ENCODE measurements at places on chromosomes 12 and 14.
A peak's percentile ranks its signal among the peaks of the same experiment; 100 is the strongest.

DNA sequence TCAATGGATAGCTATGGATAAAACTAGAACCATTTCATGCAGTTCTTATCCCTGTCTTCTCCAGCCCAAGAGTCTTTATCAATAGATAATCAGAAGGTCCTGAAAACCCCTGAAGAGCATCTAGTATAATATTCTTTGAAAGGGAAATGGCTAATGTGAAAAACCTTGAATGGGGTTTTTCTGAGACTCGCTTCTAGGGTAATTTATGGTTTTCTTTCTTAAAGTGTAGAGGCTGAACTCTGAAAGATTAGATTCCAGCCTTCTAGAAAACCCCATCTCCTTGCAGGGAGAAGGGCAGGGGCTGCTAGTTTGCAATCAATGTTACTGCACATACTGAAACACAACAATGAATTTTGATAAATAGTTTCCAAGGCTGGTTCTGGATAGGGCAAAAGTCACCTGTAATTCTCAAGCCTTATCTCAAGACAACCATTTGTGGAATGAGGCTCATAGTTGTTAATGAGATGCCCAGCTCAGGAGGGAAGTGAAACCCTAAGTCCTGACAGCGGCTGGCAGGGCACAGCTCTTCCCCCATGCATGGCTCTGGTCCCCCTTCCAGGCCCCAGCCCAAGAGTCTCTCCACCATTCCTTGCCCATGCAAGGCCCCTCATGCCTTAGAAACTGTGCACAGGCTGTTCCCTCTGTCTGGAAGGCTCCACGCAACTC, 33.7 kb upstream of the PYGL start:
- DNase-seq, result no peak

DNA sequence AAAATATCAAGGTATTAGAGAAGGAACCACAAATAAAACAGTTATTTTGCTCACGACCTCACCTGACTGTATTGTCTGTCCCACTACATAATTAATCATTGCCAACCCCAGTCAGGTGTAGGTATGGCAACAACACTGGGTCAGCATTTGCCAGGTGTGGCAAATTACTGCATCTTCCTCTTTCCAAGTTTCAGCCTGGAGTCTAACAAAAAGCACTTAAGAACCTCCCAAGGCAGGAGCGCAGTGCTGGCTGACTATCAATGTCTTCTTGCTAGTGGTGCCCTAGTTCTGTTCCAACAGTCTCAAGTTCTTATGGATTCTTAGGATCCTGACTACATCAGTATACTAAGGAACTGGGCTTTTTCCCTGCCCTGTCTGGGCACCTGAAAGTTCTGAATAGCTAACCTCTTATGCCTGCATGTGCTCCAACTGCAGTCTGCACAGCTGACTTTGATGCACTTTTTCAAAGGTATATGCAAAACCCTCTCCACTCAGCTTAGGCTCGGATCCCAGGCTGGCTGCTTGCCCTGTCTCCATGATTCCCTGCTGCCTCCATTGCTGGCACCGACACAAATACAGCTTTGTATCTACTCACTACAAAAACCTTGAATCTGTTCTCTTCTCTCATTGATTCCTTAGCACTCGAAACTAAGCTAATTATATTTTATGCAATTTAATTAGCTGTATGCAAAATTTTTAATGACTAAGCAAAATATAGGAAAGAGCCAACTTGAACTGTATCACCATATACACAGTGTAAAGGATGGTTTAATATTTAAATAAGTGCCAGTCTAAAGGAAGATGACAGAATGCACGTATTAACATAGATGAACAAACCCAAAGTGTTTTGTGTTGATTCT, 113.3 kb downstream of the PRKD1 start:
- DNase-seq, result peak; percentile 65

- no peak for DNase-seq
These were observed 83.6 kb downstream of the ALX1 start for GRCh38 chr12:85363382-85364190.

DNA sequence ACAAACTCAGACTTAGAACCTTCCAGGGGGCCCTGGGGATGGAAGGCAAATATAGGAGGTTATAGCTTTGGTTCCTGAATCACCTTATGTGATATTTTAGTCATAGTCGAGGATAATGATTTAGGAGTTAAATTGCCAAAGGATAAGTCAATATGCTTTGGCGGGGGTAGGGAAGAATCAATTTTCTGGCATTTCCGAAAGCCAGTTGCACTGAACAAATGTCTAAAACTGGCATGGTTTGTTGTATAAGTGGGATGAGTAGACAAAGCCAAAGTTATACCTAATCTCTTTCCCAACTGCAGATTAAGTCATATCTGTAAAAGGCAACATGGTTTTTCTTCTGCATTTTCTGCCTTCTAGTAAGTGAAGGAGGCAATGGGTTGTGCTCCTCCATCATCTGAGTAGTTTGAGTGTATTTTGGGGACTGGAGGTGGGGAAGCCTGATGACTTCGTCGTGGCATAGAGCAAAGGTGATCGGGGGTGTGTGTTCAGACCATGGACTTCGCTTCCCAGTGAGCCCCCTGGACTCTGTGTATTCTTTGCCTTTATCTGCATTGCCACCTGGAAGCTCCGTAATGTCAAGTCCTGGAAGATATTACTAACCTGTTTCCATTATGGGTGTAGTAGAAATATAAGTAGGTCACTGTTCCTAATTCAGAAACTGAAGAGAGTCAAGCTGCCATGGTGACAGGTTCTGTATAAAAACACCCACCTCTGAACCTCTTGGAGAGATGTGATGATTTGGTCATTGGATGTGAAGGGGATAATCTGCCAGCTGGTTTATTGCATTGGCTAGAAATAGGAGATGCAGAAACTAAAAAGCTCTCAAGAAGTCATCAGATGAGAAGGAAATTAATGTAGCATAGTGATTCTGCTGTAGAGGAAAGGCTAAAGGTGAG, 24.5 kb downstream of the PPFIBP1 start:
- no peak for DNase-seq

DNA sequence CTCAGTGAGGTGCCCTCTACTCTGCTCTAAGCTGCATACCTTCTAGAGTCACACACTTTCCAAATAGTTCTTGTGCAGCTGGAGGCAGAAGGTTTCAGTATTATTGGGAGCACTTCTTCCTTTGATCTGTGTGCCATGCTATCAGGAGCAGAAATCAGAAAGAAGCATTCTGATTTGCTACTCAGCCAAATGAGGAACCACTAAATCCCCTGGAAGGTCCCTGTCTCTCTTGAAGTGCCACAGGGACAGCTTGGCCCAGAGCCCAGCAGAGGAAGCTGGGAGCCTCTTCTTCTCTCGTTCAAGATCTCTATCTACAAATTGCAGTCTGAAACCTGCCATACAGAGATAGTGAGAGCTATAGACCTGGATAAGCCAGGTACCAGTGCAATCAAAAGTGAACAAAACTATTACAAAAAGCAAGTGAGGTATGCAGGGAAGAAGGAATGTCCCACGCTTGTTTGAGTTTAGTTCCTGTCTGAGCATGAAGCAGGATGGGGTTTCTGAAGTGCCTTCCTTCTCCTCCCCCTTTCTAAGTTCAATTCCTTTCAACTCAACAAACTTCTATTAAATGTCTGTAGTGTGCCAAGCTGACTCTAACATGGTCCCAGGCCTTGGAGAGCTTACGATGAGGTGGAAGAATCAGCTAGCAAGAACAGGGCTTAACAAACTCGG, 100.9 kb upstream of the PARP11 start:
- no peak for DNase-seq

GRCh38 chr12:48997719-48998496, 1.3 kb downstream of the DDN start:
- no peak for DNase-seq

DNA sequence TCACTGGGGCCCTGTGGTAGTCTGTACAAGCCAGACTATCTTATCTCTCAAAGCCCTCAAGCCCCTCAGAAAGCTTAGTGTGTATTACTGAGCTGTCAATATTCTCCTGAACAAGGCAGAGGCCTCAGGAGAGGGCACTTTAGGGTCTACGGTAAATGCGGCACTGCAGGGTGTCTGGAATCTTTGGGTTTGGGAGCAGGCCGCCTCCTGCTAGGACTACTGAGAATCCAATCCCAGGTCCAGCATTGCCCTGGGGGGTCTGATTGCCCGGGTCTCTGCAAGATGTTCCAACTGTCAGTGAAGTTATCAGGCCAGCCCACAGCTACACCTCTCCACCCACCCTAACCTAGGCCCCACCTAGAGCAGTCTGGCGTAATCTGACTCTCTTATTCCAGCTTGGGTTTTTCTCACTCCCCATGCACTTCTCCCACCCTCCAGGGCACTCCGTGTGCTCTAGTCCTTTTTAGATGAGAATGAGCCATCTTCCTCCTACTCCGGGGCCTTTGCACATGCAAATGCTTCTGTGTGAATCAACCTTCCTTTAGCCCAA, 4.3 kb upstream of the ZFP36L1 start:
- DNase-seq, result no peak

All from NCI-H2029 treated with DMSO at 0.1 percent for 48 hours (cell line).